ENCODE measurements at places on chromosomes 12 and 14.

GRCh38 chr12:71746974-71747611 lies 7.6 kb upstream of the RAB21 start:
- DNase-seq, result peak; percentile 35

GRCh38 chr12:3671330-3672112 lies 81.4 kb downstream of the CRACR2A start:
- no peak for DNase-seq

DNA sequence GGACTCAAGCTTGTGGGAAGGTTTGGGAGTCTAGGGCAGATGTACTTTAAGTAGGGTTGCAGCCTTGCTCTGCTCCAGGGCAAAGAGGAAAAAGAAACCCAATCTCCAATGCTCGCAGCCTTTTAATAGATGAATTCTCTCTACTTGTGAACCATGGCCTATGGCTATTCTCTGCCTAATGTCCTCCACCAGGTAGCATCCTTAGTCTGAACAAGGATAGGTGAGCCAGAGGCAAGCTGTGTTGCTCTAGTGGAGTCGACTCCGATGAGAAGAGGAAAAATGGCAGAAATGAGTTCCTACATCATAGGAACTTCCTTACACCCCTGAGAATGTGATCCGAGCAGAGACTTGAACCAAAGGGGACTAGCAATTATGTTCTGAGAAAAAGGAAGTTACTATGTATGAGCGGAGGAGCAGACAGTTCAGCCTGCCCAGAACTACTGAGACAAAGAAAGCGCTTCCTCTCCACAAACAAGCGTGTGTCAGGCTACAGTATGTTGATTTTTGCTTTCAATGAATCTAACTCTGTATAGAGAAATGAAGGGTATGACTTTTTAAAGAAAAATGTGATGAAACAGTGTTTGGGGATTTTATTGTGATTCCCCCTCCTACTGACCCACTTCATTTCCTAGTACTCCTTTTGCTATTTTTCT lies 153.6 kb upstream of the ARID2 start:
- DNase-seq, result no peak

GRCh38 chr12:49335955-49336644 lies 888 bp downstream of the C1QL4 start:
- DNase-seq, result no peak

GRCh38 chr14:102484316-102484715 lies 25.3 kb downstream of the ANKRD9 start:
- DNase-seq, result no peak

DNA sequence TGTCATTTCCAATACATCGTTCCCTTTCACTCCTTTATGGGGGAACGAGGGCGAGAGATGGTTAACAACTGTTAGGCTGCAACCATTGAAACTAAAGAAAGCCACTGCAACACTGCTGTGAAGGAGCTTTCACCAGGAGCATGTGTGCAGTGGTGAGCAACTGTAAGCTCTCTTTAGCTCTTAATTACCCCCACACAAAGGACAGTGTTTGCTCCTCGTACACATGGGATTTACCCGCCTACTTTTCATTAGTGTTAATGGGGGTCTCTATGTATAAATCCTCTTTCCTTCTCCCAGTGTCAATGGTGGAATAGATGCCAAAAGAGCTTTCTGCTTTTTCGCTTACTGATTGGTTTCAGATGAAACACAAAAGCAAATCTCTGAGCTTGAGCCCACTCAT lies 343.1 kb downstream of the FLRT2 start:
- no peak for DNase-seq

- DNase-seq, result no peak
Measured at GRCh38 chr12:112716099-112717093, 75.2 kb upstream of the RPH3A start.

DNA sequence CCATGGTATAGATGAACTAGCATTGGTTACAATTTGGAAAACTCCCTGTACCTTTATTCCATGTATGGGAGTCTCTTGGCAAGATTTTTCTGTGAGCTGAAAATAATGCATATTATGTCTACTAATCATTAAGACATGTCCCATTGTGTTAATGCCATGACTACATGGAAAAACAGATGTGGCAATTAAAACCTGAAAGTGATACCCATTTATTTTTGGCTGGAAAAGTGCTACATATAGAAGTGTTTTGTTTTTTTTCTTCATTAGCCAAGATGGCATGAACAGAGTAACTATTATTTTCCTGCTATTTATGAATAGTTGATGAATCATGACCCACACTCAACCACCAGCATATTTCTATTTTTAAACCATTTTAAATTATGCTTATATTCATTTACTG lies 58.2 kb downstream of the ALG10B start:
- no peak for DNase-seq

- DNase-seq, result no peak
Measured at GRCh38 chr14:59278111-59278510, 89.6 kb downstream of the DAAM1 start.

GRCh38 chr14:89649451-89650075 lies 232.5 kb upstream of the FOXN3 start:
- DNase-seq, result no peak

DNA sequence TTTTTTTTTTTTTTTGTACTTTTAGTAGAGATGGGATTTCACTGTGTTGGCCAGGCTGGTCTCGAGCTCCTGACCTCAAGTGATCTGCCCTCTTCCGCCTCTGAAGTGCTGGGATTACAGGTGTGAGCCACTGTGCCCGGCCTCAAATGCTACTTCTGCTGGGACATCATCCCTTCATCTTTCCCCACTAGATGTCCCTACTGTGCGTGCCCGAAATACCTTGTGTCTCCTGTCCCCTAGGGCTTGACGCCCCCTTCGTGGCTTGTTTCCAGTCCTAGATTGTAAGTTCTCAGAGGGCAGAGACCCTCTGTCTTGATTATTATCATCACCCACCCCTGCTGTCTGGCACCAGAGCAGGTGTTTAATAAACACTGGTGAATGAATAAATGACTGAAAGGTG lies 14.9 kb downstream of the CCDC63 start:
- DNase-seq, result no peak

GRCh38 chr12:123886931-123887582 lies 85.6 kb downstream of the CCDC92 start:
- DNase-seq, result no peak

- no peak for DNase-seq
Measured at GRCh38 chr12:122878780-122879612, 16.9 kb downstream of the VPS37B start.

DNA sequence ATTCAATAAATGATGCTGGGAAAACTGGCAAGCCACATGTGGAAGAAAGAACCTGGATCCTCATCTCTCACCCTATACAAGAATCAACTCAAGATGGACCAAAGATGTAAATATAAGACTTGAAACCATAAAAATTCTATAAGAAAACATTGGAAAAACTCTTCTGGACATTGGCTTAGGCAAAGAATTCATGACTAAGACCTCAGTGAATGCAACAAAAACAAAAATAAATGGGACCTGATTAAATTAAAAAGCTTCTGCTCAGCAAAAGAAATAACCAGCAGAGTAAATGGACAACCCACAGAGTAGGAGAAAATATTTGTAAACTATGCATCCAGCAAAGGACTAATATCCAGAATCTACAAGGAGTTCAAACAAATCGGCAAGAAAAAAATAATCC lies 24.6 kb downstream of the ATG2B start:
- no peak for DNase-seq

- DNase-seq, result no peak
Measured at GRCh38 chr14:31950764-31951637, 126.1 kb upstream of the ARHGAP5 start.

- DNase-seq, result no peak
Measured at GRCh38 chr12:4034921-4035320, 161.7 kb upstream of the PARP11 start.

DNA sequence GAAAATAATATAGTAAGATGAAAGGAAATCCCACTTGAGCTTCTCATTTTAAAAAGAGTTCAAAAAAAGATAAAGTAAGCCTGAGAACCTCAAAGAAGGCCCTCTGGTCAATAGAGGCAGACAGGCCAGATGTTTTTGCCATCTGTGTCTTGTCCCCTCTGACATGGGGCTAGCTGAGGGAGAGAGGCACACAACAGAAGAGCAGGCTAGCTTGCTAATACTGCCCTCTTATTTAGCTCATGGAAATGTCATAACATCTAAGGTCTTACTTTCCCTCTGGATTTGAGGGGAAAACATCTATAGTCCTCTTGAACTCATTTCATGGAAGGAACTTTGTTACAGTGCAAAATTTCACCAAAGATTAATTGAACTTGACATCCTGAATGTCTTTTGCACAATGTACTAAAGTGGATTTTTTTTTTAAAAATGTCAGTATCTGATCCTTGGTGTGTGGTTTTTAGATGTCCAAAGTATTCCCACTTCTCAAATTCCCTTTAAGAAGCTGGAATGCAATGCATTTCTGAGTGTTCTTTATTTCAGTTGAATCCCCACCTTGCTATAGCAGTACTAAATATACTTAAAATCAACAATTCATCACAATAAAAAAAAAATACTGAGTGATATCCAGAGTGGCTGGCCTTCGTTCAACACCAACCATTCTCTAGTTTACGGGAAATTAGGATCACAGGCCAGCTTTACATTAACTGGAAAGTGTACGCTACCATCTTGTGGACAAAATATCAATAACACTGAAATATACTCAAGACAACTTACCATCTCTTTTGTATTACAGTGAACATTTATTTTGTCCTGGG lies 176.7 kb downstream of the PAH start:
- no peak for DNase-seq

DNA sequence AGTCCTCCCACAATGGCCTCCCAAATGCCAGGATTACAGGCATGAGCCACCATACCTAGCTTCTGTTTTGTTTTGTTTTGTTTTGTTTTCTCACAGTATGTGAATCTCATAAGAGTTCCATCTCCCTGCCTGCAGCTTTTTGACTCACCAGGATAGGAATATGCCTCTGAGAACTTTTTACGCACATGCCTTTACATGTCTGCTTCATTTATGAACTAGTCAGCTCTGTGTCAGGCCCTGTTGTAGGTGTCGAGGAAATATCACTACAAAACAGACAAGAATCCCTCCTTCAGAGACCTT lies 89.0 kb downstream of the BORCS5 start:
- DNase-seq, result no peak

- DNase-seq, result no peak
Measured at GRCh38 chr12:132393245-132393795, 63.9 kb upstream of the GALNT9 start.

DNA sequence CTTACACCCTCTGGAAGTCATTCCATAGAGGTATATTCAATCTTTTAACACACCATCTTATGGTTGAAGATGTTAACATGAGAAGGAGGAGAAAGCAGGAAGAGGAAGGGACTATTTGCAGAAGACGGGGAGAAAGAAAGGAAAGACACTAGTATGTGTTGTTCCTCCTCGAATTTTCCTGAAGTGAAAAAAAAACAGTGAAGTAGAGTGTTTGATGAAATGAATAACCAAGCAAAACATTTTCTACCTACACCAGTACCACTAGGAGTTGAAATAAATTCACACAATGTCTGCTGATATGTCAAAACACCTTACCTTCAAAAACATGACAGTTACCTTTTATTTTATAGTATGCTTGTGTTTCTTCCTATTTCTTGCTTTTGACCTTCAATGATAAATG lies 1.4 kb upstream of the CNOT2 start:
- no peak for DNase-seq

GRCh38 chr12:120720234-120720986 lies 5.2 kb upstream of the ACADS start:
- DNase-seq, result no peak

DNA sequence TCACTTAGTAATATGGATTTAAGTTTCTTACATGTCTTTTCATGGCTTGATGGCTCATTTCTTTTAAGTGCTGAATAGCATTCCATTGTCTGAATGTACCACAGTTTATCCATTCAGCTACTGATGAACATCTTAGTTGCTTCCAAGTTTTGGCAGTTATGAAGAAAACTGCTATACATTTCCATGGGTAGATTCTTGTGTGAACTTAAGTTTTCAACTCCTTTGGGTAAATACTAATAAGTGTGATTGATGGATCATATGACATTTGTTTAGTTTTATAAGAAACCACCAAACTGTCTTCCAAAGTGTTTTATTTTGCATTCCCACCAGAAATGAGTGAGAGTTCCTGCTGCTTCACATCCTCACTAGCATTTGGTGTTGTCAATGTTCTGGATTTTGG lies 119.2 kb downstream of the NAV3 start:
- DNase-seq, result no peak

- no peak for DNase-seq
Measured at GRCh38 chr14:47678993-47679392, 3.6 kb upstream of the MDGA2 start.

- no peak for DNase-seq
Measured at GRCh38 chr14:95645389-95645996, 40.7 kb upstream of the TCL1B start.

GRCh38 chr12:100398307-100398706 lies 41.4 kb downstream of the SLC17A8 start:
- no peak for DNase-seq

GRCh38 chr12:105698075-105698474 lies 367.6 kb downstream of the C12orf75 start:
- DNase-seq, result no peak

GRCh38 chr12:112762753-112763152 lies 28.8 kb upstream of the RPH3A start:
- DNase-seq, result no peak

DNA sequence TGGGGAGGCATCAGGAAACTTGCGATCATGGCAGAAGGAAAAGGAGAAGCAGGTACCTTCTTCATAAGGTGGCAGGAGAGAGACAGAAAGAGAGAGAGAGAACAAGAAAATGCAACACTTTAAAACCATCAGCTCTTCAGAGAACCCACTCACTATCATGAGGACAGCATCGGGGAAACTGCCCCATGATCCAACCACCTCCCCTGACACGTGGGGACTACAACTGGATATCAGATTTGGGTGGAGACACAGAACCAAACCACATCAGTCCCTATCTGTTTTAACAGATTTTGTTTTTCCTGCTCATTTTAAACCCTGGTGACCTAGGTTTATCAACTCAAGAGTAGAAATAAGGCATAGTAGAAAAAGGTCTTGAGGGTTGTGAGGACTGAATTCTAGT lies 210.1 kb upstream of the PLXNC1 start:
- no peak for DNase-seq

DNA sequence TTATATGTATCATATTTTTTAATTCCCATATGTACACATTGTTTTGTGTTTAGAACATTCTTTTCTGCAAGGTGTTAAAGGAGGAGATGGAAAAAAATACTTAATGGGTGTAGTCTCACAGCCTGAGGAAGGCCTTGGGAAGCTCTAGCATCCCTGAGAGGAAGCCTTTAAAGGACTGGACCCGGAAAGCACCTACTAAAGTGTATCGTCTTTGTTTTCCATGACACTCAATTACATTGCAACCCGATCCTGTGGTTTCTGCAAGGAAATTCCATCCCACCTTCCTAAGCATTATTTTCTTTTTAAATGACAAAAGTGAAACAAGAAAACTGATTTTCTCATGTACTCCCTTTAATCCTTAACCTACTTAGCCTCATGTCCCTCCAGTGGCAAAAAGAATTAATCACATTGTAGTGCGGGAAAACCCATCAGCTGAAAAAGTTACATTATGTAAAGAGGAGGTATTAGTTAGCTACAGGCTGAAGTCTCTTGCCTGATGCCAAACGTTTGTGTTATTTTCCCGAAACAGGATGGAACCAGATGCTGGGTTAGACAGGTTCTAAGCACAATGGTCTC lies 147.8 kb upstream of the CPSF6 start:
- no peak for DNase-seq

- no peak for DNase-seq
Measured at GRCh38 chr12:94557746-94558295, 92.5 kb downstream of the TMCC3 start.

- DNase-seq, result no peak
Measured at GRCh38 chr12:125222876-125223275, 157.6 kb downstream of the AACS start.

GRCh38 chr12:86445356-86445755 lies 189.2 kb upstream of the MGAT4C start:
- DNase-seq, result no peak

GRCh38 chr12:111812881-111813741 lies 28.9 kb upstream of the MAPKAPK5 start:
- DNase-seq, result peak; percentile 70
